ENCODE measurements at places on chromosomes 2 and 18.

GRCh38 chr2:3130444-3130843, 247.2 kb downstream of the EIPR1 start:
- DNase-seq: no peak

- DNase-seq: peak; percentile 96
Measured at GRCh38 chr2:167134381-167135072, 246.2 kb downstream of the XIRP2 start.

DNA sequence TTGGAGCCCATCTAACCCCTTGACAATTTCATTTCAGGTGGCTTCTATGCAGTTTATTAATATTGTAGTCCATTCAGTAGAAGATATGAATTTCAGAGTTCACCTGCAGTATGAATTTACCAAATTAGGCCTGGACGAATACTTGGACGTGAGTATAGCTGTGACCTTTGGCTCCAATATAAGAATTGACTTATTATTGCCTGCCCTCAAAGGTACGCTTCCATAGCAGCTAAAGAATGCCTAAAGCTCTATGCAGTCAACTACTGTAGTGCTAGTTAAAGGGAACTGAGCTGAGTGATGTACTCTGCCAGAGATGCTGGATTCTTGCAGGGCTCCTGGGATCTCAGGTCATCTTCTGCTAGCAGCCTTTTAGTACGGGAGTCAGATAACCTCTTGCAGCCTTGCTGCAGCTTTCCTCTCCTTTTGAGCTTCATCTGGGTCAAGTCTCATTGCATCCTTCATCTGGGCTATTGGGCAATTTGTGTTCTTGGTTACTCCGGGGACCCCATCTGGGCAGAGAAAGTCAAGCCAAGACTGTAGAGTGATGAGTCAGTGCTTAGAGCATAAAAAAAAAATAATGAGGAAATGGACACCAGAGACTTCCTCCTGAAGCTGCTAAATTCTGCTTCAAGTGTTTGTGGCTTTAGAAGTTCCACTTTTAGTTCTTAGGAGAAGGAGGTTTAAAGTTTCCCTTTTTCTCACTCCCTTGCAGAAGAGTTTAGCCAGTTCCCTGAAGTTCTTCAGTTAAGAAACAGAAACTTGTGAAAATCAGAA, 105.6 kb downstream of the PRPF40A start:
- DNase-seq: peak; percentile 90

- peak; percentile 86 for DNase-seq
Measured at GRCh38 chr2:67451086-67451832, 54.1 kb downstream of the ETAA1 start.

GRCh38 chr2:56315376-56315775, 131.6 kb downstream of the CCDC85A start:
- DNase-seq: no peak

- no peak for DNase-seq
Measured at GRCh38 chr2:129733579-129733978, 245.9 kb upstream of the RAB6C start.

GRCh38 chr18:26763446-26764110, 101.9 kb downstream of the AQP4 start:
- no peak for DNase-seq

DNA sequence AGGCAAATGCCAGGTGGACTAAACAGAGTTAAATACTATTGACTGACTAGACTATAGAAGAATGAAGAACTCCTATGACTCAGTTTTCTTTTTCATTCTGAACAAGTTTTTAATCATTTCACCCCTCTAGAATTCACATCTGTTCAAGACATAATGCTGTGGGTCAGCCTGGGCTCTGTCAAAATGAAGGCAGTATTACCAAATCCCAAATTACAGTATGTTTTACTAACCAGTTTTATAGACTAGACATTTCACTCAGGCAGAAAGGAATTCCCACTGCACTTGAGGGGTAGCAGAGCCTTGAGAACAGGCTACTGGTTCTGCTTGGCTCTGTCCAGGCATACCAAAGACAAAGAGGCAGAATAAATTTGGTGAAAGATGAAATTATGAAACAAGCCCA, 511.7 kb downstream of the EPHA4 start:
- peak; percentile 18 for DNase-seq

- no peak for DNase-seq
Measured at GRCh38 chr2:46114996-46115395, 182.2 kb upstream of the EPAS1 start.
